B cell (primary cell): ENCODE measurements at places on chromosomes 5 and 9. TPM values are rescaled to one million over a fixed set of nuclear protein-coding genes. Genes with fewer than 3 reads are reported as not detected.

GRCh38 chr9:84054341-84055010 lies 73.9 kb downstream of the RMI1 start:
- no peak for DNase-seq

- DNase-seq, result no peak
Observed at GRCh38 chr5:160169326-160169725, 50.1 kb upstream of the PWWP2A start.

DNA sequence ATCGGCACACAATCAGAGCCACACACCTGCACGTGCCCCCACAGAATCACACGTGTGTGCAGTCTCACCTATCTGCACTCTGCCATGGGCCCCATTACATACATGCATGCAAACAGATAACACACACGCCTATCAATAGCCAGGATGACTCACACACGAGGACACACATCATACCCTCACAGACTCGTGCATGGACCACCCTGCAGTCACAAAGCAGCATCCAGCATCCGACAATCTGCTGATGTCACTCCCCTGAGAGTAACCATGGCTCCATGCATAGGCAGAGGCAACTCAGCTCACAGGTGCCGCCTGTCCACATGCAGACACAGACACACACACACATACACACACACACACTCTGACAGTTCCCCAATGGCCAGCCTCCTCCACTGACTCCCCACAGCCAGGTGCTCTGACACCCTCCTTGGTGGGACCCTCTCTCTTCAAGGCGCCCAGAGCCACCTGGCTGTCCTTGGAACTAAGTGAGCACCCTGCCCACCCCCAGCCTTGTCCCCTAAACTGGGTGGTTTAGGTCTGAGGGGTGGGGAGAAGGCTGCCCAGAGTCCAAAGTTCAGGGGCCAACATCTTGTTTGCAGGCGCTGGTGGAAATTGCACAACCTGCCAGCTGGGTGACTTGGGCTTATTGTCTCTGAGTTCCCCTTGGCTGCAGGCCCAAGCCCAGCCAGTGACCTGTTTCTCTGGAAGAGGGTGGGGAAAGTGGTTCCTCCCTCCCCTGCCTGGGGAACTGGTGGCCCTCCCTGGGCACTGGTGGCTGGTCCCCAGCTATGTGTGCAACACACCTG lies 34.6 kb upstream of the NEK6 start:
- no peak for DNase-seq

Gene RFX3
- 37.2 and 39.1 TPM in 2 replicates for total RNA-seq

Gene RFK
- total RNA-seq, result 7.3 and 9.0 TPM in 2 replicates
